ENCODE measurements at places on chromosomes 6 and 20.

- DNase-seq = no peak
These were observed 12.8 kb downstream of the RGS17 start for GRCh38 chr6:153117986-153118879.

DNA sequence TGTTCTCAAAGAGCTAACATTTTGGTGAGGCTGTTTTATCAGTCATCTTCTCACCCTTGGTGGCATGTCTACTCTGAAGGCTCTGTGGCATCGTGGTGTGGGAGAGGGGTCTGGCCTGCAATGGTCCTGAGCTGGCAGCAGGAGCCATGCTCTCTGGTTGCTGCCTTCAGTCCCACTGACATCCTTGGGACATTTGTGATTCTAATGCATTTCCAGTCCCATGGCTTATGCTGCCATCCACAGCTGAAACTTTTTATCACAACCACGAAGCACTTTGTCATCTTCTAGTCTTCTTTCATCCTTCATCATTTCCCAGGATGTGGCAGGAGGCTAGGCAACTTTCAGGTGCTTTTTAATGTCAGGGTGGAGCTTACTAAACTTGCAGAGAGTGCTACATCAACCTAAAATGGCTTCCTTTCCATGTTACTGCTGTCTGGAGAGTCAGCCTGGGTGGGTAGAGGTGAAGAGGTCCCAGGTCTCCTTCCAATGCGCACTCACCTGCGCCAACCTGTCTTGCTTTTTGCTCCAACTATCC, 77.1 kb downstream of the GPR63 start:
- no peak for DNase-seq

- no peak for DNase-seq
These were observed 76.6 kb upstream of the PRND start for GRCh38 chr20:4645109-4645508.

DNA sequence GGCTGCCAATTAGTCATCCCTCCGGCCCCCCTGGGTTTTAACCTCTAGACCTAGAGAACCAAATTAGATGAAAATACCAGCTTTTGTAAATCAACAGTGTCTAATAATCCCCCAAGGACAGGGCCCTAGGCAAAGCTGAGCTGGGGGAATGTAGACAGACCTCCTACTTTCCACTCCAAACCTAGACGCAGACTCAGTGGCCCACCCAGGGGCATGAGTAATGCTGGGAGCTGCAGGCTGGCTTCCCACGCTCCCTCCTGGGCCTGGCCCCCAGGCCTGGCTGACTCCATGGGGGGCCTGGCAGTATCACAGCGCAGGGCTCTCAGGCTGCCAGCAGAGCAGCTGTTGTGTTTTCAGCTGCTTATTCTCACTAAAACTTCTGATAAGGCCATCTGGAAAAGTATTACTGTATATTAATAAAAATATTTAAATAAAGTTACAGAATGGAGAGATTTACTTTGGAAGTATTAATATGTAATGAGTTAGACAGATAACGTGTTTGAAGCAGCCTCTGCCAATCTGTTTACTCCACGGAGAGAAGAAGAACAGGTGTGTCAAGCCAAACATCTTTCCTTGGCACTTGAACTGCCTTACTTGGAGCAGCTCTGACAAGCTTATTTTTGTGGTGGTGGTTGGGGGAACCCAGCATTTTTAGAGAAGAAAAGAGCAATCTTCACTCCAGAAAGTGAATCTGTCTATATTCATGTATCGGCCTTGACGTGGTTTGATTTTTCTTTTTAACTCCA, 144.0 kb upstream of the AGPAT4 start:
- no peak for DNase-seq

DNA sequence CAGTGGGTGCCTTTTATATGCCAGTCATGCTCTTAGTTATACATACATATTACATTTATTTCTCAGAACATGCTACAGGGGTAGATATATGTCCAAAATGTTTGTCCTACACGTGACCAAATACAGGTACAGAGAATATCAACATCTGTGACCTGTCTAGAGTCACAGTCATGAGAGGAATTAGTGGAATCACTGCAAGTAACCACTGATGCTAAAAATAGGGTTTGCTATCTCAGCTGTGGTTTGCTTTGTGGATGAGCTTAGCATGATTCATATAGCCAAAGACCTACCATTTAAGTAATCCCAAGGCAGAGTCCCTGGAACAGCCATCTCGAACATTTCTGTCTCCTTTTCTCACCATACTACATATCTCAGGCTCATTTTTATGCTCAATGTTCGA, 32.3 kb downstream of the GSTA3 start:
- DNase-seq = no peak

GRCh38 chr20:34971561-34972235, 16.0 kb downstream of the MYH7B start:
- DNase-seq = no peak

DNA sequence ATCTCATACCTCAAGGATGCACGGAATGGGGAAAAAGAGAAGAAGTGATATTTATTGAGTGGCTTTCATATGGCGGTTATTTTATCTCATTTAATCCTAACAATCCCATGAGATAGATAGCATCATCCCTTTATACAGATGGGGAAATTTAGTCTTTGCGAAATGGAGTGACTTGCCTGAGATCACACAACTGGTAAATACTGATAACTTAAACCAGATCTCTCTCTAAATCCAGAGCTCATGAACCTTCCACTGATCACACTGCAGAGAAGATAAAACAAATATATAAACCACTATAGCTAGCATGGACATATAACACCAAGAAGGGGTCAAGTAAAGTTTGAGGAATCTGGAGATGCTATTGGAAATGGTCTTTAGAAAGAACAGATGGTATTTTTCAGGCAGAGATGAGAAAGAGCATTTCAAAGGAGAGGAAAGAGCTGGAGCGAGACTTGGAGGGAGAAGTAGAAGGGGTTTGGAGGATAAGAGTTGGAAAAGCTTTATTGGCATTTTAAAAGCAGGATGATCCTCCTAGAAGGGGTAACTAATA, 139.8 kb upstream of the TNFAIP3 start:
- DNase-seq = no peak

DNA sequence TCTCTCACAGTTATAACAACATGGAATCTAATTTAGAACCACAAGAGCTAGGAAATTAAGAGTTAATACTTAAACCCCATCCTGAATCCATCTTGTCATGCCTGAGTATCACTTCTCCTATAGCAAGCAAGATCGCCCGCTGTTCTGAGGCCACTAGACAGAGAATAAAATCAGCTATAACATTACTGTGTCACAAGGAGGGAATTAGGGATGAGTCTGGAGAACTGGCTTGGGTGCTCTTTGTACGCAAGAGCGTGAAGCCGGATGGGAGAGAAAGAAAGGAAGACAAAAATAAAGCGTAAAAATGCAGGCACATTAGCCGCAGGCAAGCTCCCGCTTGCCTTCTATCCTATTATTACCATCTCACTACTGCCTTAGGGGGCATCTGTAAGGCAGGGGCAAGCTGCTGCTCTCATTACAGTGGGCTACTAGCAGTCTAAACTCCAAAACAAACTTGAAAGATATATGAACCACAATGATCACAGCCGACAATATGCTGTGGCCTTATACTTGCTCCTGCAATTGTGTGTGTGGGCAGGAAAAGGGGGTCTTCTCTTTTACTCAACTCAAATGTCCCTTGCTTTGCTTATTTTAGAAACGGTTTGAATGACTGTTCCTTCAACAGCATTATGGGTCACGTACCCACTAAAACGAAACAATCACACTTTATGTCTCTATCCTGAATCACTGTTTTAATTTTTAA, 81.9 kb downstream of the GJA10 start:
- DNase-seq = no peak

- DNase-seq = no peak
These were observed 206.3 kb downstream of the PREX1 start for GRCh38 chr20:48621376-48622078.

DNA sequence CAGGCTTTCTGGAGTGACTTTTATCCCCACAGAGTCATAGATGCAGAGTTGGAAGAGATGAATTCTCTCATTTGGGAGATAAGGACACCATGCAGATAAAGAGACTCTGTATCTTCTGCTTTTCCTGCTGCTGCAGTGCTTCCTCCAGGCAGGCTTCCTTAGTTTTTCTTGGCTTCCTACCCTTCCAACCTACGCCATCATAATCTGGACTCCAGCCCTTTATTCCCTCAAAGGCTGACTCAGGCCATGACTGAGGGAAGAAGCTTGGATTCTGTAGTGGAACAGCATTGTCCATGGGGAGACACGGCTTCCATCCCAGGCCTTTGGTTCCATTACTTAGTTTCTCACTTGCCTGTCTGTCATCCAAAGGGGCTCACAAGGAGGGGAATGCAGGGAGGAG, 6.5 kb upstream of the RNF24 start:
- DNase-seq = no peak

GRCh38 chr6:16956361-16956760, 145.5 kb upstream of the STMND1 start:
- DNase-seq = no peak

GRCh38 chr6:151056230-151056907, 183.4 kb upstream of the AKAP12 start:
- DNase-seq = no peak

GRCh38 chr6:148520109-148520841, 177.6 kb downstream of the SASH1 start:
- no peak for DNase-seq

- no peak for DNase-seq
These were observed 105.4 kb upstream of the AKIRIN2 start for GRCh38 chr6:87807475-87807874.

DNA sequence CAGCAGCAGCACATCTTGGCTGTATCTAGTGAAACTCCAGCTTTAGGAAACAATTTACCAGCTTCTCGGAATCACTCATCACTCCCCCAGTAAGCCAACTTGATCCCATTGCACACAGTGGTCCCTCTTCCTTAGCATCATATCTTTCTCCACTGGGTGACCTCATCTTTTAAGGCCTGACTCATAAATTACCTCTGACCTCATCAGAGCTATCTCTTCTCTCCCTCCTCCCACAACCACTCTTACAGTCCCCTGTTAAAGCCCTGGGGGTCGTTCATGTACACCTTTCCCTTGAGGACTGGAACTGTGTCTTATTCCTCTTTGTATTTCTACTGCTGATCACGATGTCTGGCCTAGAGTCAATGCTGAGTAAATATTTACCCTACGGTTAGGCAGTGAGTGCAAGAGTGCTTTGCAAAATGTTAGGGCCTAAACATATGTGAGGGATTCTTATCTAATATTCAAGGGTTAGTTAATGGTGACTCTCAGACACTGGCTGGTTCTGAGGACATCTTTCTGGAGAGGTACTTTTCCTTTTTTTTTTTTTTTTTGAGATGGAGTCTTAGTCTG, 187.2 kb downstream of the LRFN2 start:
- no peak for DNase-seq

- no peak for DNase-seq
These were observed 5.3 kb upstream of the BPIFB1 start for GRCh38 chr20:33277471-33278441.
